ENCODE measurements at places on chromosomes 3 and 15. TPM values are rescaled to one million over a fixed set of nuclear protein-coding genes. Genes with fewer than 3 reads are reported as not detected.

DNA sequence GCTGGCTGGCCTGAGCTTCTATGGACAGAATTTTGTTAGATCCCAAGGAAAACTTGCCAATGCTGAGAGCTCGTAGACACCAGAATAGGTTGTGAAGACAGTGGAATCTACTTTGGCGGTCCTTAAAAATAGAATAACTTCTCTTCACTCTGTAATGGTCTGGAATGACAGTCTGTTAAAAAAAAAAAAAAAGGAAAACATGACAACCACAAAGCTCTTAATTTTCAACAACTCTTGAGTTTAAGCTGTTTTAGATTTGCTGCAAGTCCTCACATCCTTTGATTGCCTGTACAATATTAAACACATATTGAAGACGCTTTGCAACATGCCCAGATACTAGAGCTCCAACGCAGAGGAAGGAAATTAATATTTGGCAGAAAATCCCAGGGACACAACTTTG is 122.8 kb upstream of the GALNT15 start:
- DNase-seq, result no peak

- no peak for DNase-seq
Measured at GRCh38 chr3:143658861-143659260, 189.4 kb downstream of the SLC9A9 start.

The TMCO5A gene
- not detected for total RNA-seq

GRCh38 chr3:194487289-194488054 is 670 bp upstream of the ATP13A3 start:
- peak; percentile 90 for DNase-seq

The TAGLN3 gene
- not detected for total RNA-seq

DNA sequence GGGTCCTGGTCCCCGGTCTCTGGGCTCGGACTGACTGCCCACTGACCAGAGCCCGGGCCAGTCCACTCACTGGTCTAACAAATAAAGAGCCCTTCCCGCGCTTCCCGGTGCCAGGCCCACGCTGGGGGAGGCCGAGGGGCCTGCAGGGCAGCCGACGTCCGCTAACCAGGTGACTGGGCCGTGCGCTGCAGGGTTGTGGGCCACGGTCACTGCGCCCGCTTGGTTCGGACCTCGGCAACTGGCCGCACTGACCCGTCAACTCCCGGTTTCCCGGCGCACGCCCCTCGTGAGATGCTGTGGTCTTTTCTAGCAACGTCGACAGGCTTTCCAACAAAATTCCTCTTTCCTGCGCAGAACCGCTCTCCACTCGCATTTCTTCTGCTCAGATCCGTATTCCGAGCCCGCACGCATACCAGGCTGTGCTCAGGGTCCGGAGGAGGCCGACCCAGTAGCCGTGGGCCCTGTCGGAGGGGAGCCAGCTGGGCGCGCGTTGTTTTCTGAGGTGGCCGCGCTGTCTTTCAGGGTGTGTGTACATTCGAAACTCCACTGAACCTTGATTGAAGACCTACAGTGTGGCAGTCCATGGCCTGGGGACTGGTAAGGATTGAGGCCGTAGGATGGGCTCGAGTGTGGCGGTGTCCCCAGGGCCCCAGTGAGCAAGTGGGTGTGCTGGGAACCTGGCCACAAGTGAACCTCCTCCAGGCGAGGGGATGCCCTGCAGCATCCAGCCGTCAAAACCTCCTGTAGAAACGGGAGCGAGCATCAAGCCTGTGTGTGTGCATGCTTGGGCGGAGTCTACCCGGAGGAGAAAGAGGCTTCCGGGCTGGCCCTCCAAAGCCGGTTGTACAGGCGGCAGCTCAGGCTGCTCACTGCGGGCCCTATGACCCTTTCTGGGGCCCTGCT is 875 bp upstream of the NT5DC2 start:
- DNase-seq, result peak; percentile 77

- DNase-seq, result no peak
Measured at GRCh38 chr3:64038253-64038767, 15.0 kb upstream of the PSMD6 start.

GRCh38 chr15:96369825-96370621 is 39.5 kb downstream of the NR2F2 start:
- DNase-seq, result no peak

- DNase-seq, result no peak
Measured at GRCh38 chr3:123743121-123743520, 141.0 kb downstream of the MYLK start.

The NR1I2 gene
- 1.1 TPM for total RNA-seq

GRCh38 chr15:69804786-69805185 is 292.9 kb downstream of the TLE3 start:
- DNase-seq, result no peak
